Stimulated activated CD4-positive, alpha-beta T cell treated with anti-CD3 and anti-CD28 coated beads, Interleukin-1b, Interleukin-23, amount 100 ng/mL, for 1 hour (primary cell): ENCODE measurements at places on chromosomes 3 and 15.

DNA sequence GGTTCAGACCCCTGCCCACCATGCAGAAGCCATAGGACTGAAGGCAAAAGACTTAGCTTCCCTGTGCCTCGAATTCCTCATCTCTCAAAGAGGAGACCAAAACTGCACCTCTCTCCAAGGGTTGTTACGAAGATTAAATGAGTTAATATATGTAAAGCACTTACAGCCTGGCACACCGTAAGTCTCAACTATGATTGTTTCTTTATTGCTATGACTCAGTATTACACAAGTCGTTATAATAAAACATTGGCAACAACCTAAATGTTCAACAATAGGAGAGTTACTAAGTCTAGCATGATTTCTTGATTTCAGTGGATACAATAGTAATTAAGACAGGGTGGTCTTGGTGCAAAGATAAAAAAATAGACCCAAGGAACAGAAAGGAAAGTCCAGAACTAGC lies 19.6 kb upstream of the FGD5 start:
- DNase-seq = no peak

- DNase-seq = no peak
Measured at GRCh38 chr3:104412608-104413580, 953.8 kb upstream of the ALCAM start.

GRCh38 chr3:54342676-54343075 lies 220.3 kb downstream of the CACNA2D3 start:
- no peak for DNase-seq

GRCh38 chr15:34079904-34080303 lies 21.8 kb downstream of the EMC7 start:
- no peak for DNase-seq
